ENCODE measurements at places on chromosomes 13 and 19.
A peak's percentile ranks its signal among the peaks of the same experiment; 100 is the strongest.

DNA sequence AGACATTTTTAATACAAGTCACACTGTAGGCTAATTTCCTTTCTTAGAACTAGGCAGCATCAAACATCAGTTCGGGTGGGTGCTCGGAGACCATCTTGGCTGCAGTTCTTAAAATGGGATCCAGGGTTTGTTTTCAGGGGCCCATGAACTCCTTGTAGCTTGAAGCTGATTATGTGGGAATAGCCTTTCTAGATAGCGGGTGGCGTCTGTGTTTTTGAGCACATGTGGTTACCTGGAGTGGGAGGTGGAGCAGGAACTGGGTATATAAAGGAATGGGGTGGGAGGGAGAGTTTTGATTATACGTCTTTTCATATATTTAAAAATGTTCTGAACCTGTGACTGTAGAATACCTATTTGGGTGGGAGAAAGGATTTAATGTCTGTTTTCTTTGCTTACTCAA is 12.9 kb downstream of the CLPTM1 start:
- DNase-seq: no peak

DNA sequence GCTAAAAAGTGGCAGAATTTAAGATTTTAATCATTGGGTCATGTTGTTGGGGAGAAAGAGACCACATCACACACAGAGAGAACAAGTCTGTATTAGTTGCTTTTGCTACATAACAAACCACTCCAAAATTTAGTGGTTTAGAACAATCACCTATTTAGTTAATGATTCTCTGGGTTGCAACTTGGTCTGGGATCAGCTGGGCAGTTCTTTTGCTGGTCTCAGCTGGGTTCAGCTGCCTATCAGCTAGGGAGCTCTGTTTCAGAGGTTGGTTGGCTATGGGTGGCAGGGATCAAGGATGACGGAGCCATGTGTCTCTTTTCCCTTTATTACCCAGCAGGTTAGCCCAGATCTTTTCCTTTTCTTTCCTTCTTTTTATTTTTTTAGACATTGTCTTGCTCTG is 8.9 kb downstream of the PINLYP start:
- DNase-seq: no peak

- DNase-seq: peak; percentile 41
These were observed 17.6 kb downstream of the UBL3 start for GRCh38 chr13:29832761-29833298.

- no peak for DNase-seq
These were observed 71.8 kb downstream of the TRPM4 start for GRCh38 chr19:49229416-49229815.

DNA sequence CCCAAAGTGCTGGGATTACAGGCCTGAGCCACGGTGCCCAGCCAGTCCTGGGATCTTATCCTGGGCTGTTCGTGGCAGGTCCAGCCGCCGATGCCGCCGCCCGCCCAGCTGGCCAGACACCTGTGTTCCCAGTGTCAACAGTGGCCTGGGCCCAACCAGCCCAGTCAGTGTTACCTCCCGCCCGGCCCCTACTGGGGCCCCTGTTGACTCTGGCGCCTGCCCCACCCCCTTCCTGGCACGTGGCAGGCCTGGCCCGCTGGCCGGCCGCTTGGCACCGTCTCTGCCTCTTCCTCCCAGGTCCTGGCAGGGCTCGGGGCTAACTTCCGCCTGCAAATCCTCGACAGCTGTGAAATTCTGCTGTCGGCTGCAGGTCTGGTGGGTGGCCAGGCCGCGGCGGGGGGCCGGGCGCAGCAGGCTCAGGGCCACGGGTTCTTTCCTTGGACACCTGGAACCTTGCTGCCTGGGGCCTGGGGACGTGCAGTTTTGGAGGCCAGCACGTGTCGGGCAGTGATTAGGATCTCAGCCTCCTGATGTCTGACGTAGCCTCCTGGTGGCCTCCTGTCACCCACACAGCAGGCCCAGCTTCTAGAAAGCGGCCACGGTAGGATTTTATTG is 9.1 kb downstream of the ARID3A start:
- peak; percentile 70 for DNase-seq

DNA sequence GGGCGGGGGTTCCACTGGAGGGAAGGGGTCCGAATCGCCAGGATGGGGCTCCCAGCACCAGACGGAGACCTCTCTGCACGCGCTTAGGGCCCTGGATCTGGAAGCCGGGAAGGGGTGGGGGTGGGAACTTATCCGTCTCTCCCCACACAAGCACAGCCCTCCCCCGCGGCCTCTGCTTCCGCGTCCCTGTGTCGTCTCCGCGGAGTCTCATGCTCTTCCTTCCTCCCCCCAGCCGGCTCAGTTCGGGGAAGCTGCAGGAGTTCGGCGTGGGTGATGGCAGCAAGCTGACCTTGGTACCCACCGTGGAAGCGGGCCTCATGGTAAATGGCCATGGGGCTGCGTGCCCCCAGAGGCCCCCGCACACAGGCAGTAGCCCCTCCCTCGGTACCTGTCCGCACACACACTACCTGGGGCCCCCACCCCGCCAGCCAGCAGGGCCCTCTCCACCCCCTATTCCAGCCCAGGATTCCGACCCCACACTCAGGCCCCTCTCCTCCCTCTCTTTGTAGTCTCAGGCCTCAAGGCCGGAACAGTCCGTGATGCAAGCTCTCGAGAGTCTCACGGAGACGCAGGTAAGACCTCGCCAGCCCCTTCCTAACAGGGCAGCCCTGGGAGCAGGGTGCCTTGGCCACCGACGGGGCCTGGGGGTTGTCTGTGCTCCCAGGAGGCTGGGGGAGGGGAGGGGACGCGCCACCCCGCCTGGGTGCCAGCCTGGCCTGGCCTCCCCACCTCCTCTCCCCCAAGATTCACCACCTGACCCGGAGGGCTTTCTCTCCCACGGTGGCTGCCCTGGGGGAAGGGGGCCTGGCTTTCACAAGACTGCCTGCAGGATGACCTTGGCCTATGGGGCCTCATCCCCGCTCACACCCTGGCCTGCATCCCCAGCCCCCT is 3.2 kb downstream of the MIDN start:
- DNase-seq: peak; percentile 72

- no peak for DNase-seq
These were observed 17.6 kb downstream of the ING1 start for GRCh38 chr13:110731072-110731471.

DNA sequence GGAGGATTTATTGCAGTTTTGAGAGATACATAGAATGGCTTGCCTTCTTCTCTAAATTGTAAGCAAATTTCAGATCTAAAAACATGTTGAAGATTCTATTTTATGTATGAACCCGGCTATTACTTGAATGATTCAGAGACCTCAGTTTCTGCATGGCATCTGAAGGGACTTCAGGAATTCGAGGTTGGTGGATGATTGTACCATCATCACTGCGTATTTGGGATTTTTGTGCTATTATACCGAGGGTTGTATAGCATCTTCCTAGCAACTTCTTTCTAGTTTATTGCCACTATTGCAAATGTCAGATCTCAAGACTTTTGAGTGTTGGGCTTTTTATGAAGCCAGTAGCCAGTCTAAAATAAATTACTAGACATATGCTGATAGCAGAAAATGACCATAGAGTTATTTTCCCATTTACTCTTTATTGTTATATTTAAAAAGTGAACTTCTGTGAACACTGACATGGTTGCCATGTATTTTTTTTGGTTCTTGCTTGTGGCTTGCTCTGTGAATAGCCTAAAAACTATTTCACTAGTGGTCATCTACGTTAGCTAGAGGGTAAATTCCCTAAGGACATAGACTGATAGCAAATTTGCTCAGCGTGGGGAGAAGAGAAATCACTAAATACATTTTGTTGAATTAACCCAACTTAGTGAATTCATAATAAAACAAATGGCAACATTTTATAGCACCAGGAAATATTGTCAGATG is 70.6 kb upstream of the KLF12 start:
- DNase-seq: no peak

- no peak for DNase-seq
These were observed 246.1 kb downstream of the PCDH17 start for GRCh38 chr13:57877601-57878000.

- DNase-seq: no peak
These were observed 6.6 kb upstream of the FLT1 start for GRCh38 chr13:28501547-28501946.

GRCh38 chr13:113967729-113968462 is 6.0 kb downstream of the C13orf46 start:
- no peak for DNase-seq

GRCh38 chr19:3950871-3951861 is 18.3 kb downstream of the NMRK2 start:
- no peak for DNase-seq

- no peak for DNase-seq
These were observed 427 bp downstream of the ZNF160 start for GRCh38 chr19:53102756-53103233.

DNA sequence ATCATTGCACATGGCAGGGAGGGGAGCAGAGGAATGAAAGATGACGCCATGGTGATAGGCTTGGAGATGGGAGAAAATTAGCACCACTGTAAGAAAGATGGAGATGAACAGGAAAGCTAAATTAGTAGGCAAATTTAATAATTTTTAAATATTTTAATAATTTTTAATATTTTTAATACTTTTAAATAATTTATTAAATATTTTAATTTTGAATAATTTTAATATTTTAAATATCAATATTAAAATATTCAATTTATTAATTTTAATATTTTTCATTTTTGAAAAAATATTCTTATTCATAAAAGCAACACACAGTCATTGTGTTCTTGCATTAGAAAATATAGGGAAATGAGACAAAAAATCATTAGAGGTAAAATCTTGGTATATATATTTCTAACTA is 15.9 kb upstream of the KL start:
- no peak for DNase-seq

GRCh38 chr13:70108356-70109105 is at the start of gene KLHL1:
Gene KLHL1, minus strand, starts transcription at chr13:70108452. Its CDS starts 753 bp downstream, at chr13:70107699.
- DNase-seq: peak; percentile 91

DNA sequence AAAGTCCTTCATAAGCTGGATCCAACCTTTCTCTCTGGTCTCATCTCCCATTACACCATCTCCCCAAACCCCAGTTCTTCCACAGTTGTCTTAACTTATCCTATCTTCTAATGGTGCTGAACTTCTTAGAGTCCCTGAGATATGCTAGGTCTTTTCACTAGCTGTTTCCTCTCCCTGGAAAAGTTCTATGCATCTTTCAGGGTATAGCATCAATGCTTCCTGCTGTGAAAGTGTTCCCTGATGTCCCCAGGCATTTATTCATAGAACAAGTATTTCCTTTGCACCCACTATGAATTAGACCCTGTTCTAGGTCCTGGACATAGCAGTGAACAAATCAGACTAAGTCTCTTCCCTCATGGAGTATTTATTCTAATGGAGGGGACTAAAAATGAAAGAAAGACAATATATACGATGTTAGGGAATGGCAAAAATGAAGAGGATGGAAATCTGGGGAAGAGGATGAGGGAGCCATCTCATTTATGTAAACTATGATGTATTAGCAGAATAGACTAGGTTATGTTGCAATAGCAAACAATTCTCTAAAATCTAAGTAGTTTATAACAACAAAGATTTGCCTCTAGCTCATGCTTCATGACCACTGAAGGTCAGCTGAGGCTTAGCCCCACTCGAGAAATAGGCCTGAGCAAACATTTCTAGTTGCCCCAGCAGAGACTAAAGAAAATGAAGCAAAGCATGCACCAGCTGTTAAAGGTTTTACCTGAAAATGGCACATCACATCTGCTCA is 120.0 kb downstream of the CYSLTR2 start:
- no peak for DNase-seq

GRCh38 chr19:23561341-23561740 is 125.7 kb downstream of the ZNF675 start:
- no peak for DNase-seq

- DNase-seq: no peak
These were observed 8.7 kb downstream of the ZNF71 start for GRCh38 chr19:56603829-56604228.

DNA sequence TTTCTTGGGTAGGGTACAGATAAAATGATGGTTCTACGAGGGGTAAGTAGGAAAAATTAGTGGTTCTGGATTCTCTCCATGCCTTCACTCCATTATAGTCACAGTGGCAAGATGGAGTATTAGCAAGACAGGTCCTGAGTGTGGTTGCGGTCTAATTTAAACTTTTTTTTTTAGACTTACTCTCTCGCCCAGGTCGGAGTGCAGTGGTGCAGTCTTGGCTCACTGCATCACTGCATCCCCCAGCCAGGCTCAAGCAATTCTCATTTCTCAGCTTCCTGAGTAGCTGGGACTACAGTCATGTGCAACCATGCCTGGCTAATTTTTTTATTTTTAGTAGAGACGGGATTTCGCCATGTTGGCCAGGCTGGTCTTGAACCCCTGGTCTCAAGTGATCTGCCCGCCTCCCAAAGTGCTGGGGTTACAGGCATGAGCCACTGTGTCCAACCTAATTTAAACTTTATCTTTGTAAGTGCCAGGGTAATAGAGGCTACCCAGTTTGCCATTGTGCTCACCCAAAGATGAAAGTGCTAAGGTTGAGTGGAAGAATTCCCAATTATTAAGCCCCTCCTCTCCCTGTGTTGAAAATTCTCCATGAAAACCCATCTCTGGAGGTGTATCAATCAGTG is 135.6 kb downstream of the TM9SF2 start:
- DNase-seq: no peak

GRCh38 chr13:50691176-50691680 is 152.3 kb downstream of the DLEU7 start:
- DNase-seq: no peak

- DNase-seq: no peak
These were observed 308.6 kb downstream of the ENOX1 start for GRCh38 chr13:43478211-43478610.

DNA sequence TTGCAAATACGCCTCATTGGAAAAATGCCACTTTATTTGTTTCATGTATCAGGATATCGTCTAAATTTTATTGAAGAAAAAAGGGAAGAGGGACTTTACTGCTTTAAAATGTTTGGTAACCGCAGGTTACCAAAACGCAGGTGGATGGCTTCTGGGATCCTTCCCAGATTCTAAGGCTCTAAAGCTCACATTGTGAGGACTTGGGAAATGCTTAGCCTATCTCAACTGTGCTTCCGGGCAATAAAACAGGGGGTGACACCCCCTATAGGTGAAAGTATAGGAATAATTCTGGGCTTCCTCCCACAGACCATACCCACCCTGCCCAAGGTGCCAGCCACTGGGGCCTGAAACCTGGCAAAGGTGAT is 73.2 kb upstream of the IPO5 start:
- no peak for DNase-seq

GRCh38 chr13:44432650-44433049 is 59.0 kb downstream of the SERP2 start:
- no peak for DNase-seq

- DNase-seq: no peak
These were observed 182.4 kb upstream of the UFM1 start for GRCh38 chr13:38167164-38167822.

DNA sequence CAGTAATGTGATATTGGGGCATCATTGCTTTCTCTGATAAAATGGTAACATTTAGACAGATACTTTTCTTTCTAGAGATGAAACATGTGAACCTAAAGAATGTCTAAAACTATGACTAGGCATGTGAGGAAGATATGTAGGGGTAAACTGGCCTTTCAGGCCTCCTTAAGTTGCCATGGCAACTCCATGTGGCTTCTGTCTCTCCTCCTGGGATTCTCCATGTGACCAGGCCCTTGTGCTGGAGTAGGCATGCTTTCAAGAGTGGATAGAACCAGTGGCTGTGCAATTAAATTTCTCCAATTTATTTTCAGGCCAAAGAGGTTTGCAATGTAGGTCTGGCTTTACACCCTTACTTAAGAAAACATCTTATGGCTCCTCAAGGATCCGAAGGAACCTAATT is 130.8 kb downstream of the OLFM4 start:
- DNase-seq: peak; percentile 65

GRCh38 chr13:79647533-79647932 is 166.6 kb downstream of the NDFIP2 start:
- DNase-seq: no peak

GRCh38 chr13:51632591-51633362 is 48.5 kb downstream of the WDFY2 start:
- peak; percentile 83 for DNase-seq

- DNase-seq: no peak
These were observed 16.1 kb downstream of the ACTL9 start for GRCh38 chr19:8682472-8682871.
